HT1080 (cell line): ENCODE measurements at places on chromosomes 13 and 19.
A peak's percentile ranks its signal among the peaks of the same experiment; 100 is the strongest.

GRCh38 chr19:36605877-36606478 lies 865 bp downstream of the ZNF382 start:
- DNase-seq: no peak

DNA sequence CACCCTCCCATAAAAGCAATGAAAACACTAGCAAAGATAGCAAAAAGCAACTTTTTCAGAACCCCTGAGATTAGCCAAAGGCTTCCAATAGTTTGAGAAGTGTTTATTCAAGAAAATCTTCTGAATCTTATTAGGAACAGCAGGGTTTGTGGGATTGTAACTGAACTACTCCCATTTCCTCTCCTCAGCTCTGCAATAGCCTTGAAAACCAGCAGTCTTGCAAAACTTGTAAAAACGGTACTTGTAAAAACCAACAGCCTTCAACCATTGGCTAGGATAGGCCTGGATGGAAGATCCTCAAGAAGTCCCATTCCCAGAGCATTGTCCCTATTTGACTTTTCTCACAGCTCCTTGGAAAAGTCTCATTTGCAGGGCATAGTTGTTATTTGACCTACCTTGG lies 12.1 kb downstream of the RNASEH2B start:
- no peak for DNase-seq

- DNase-seq: no peak
Measured at GRCh38 chr13:106998664-106999063, 430.7 kb upstream of the ARGLU1 start.

DNA sequence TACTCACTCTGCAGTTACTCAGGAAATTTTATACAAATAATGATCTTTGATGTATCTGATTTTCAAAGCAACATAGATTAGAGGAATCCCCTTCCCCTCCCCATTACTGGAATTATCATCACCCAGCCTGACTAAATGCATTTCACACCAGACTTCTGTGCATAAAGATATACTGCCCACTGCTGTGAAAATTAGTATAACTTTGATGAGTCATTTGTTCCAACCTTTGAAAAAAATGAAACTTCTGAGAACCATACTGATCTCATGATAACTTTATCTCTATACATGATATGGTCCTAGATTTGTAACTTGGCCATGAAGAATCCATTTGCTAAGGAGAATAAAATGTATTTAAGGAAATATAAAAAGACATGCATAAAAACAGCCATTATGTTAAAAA lies 63.9 kb downstream of the GPC6 start:
- peak; percentile 21 for DNase-seq

- peak; percentile 47 for DNase-seq
Measured at GRCh38 chr19:41205995-41206394, 13.0 kb downstream of the CYP2S1 start.

DNA sequence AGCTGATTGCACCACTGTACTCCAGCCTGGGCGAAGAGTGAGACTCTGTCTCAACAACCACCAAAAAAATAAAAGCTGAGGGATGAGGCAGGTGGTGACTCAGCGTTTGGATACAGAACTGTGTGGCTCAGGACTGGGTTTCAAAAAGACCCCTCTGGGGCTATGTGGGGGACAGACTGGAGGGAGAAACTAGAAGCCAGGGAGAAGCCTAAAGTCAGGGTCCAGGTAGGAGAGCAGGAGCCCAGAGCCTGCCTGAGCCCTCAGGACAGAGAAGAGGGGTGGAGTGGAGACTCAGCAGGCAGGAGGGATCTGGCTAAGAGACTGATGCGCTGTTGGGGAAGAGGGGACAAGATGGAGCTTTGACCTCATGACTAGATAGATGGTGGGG lies 1.8 kb upstream of the CD37 start:
- DNase-seq: no peak
